Stimulated activated CD4-positive, alpha-beta T cell treated with anti-CD3 and anti-CD28 coated beads, Interleukin-2, amount 100 ng/mL, for 48 hours (primary cell): ENCODE measurements at places on chromosomes 16 and 17.

GRCh38 chr17:79391376-79392233 is 219.2 kb downstream of the RBFOX3 start:
- peak; percentile 71 for DNase-seq

DNA sequence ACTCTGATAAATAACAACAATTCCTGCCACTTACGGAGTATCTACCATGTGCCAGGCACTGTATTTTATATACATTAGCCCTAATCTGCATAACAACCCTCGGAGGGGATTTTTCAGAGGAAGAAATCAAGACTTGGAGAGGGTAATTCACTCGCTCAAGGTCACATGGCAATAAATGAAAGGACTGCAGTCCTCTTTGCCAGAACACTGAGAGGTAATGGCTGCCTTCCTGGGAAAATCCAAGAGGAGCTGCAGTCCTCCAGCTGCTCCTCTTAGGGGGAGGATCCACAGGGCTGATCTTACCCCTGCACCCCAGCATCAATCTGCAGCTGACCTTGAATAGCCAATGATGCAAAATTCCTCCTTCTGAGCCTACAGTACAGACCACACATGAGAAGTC is 114.1 kb upstream of the RPL38 start:
- no peak for DNase-seq

DNA sequence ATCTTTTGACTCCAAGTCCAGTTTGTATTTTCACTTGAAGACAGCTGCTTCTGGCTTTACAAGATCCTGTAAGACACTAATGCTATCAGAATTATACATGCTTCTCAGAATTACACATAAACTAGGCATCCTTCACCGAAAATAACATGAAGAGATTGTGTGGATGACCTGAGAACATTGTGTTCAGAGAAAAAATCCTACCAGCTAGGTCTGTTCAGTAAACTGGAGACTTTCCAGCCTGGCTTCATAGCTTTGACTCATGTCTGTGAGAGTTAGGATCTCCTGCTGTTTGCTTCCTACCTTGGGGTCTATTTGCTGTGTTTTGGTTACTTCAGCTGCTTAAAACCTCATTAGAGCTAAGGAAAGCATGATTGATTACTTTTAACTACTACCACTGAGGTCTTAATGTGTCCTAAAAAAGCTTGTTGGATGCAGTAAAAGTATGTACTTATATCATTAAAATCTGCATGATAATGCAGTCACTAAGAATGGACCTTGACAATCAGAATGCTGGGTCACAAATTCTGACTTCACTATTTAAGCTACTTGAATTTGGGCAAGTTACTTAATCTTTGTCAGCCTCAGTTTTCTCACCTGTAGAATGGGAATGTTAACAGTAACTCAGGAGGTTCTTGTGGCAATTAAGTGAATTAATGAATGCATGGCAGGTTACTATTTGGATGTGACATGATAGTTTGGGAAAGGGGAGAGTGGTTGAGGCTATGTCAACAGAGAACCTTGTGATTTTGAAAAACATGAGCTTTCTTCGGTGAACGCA is 8.0 kb upstream of the MYH13 start:
- no peak for DNase-seq

DNA sequence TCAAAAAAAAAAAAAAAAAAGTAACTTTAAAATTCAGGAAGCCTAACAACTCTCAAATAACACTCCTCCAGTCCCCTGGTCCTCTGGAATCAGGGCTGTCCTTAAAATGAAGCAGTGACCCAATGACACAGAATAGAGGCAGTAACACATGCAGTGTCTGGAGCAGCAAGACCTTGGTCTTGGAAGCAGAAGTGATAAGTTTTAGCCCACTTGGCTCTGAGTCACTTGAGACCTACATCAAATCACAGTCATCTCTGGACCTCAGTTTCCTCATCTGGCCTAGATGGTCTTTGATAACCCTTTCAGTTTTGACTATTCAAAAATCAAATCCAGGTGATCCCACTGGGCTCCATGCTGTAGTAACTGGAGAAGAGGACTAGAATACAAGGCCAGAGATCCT is 39.0 kb downstream of the LYRM1 start:
- DNase-seq: no peak

- DNase-seq: no peak
Measured at GRCh38 chr17:18968345-18968744, 16.4 kb downstream of the SLC5A10 start.

DNA sequence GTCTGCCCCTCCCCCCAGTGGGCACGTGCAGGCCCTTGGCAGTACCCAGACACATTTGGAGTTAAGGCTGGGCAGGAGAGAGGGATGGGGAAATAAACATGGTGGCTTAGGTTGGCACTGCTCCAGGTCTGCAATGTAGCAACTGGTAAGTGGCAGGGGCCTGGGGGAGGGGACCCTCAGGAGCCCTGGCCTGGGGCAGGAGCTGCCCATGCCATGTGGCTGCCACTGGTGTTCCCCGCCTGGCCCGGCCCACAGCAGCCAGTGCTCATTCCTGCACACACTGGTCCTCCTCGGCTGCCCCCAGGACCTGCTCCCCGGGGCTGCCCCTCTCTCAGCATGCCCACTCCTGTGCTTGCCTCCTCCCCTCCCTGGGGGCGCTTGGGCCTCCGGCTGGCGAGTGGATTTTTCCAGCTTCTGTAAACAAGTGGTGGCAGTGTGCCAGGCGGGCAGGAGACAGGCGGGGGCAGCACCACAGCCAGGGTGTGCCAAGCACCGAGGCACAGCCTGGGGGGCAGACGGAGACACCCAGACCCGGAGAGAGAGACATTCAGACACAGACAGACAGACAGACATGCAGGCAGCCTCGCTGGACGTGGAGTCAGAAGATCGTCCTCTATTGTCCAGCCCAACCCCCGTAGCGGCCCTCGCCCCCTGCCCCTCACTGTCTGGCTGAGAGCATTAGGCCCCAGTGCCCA is 9.4 kb downstream of the THRA start:
- DNase-seq: no peak

DNA sequence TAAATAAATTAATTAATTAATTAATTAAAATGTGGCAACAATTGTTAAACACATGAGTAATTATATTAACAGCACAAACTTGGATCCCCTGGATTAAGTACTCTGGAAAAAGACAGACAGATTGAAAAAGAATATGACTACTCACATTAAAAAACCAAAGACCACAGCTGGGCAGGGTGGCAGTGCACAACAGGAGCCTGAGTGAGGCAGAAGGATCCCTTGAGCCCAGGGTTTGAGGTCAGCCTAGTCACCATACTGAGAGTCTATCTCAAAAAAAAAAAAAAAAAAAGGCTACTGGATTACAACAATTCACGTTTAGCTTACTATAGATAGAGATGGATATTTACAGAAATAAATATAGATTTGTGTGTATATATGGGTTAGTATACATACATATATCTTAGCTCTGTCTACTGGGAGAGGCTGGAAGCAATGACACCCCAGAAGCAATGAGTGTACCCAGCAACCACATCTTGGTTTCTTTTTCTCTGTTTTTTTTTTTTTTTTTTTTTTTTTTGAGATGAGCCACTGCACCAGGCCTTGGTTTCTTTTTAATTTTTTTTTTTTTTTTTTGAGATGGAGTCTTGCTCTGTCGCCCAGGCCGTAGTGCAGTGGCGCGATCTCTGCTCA is 10.6 kb upstream of the SUZ12 start:
- no peak for DNase-seq

- no peak for DNase-seq
Measured at GRCh38 chr17:70912716-70913485, 743.6 kb downstream of the KCNJ2 start.

DNA sequence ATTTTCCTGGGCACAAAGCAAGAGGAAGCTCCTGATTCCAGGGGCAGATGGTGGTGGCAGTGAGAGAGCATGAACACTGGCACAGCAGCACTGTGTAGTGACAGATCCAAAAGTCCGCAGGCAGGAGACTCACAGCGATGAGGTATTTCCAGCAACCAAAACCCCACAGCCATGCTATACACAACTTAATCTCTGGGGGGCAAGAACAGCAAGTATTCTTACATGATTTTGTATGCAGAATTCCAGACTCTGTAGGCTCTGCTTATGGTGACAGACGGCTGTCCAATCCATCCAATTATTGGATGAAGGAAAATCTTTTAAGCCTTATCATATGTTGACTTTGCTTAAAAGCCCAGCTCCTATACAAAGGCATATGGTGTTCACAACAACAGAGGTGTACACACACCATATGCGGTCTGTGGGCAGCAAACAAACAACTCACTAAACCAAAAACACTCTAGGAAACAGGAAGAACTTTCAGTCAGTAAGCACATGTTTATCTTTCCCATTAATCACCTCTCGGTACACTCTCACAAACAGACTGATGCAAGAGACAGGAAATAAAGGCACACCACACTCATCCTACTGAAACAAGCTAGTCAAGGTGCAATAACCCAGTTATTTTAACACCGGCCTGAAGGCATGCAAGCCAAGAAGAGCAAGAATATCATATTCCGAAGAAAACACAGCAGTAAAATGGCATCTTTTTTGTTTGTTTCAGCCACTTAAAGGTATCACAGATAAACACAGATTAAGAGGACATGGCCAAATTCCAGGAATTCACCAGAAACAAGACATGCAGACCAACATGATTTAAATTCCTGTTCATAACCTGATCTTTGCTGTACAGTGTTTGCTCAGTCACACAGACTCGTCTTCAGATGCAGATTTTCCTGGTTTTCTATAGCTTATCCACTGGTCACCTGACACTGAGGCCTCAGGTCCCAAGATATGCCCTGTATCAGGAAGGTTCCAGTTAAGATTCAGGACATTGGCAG is 47.8 kb downstream of the ERN1 start:
- no peak for DNase-seq

- no peak for DNase-seq
Measured at GRCh38 chr17:37772982-37773381, 28.1 kb upstream of the HNF1B start.

DNA sequence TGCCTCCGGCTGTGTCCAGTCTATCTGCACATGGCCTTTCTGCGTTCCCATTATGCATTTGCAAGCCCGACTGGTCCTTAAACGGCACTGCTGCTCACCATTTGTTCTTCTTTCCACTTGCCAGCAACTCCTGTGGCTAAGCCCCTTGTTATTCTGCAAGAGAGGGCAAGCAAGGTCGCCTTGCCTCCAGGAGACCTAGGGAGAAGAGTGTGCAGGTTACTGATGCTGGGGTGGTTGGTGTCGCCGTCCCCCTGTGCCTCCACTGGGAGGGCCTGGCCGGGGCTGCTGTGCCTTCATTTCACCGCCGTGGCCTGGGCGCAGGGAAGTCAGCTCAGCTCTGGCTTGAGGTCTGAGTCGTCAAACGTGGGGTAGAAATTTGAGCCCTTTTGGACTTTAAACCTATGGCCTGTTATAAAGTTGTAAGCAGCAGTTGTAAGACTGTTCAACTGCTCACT is 12.7 kb downstream of the SLC6A4 start:
- DNase-seq: no peak

GRCh38 chr17:72412650-72413076 is 291.8 kb downstream of the SOX9 start:
- DNase-seq: no peak

DNA sequence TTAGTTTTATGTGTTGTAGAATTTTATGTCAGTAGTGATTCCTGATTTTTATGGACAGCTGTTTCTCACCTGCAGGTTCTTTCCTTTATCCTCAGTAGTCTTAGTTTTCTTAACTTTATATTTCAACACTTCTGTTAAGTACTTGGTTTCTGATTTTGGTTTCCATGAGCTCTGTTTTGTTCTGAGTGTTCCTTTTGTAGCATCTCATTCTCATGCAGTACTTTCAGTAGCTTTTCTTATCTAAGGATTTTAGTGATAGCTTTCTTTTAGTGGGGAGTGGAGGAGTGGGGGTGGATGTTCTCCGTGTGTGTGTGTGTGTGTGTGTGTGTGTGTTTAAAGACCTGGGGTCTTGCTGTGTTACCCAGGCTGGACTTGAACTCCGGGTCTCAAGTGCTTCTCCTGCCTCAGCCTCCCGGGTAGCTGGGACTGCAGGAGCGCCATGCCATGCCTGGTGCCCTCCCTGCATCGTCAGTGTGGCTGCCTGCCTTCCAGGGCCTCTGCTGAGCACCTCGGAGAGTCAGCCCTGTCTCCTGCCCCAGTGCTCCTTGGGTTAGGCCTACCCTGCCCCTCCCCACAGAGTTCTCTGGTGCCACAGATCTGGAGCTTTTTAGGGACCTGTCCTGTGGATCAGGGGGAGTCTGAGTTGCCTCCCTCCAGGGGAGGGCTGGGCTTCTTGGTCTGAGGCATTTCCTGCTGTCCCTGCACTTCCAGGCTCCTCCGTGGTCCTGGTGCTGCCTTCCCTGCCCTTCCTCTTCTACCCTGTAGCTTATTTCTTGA is 4.3 kb upstream of the ZNF750 start:
- no peak for DNase-seq

DNA sequence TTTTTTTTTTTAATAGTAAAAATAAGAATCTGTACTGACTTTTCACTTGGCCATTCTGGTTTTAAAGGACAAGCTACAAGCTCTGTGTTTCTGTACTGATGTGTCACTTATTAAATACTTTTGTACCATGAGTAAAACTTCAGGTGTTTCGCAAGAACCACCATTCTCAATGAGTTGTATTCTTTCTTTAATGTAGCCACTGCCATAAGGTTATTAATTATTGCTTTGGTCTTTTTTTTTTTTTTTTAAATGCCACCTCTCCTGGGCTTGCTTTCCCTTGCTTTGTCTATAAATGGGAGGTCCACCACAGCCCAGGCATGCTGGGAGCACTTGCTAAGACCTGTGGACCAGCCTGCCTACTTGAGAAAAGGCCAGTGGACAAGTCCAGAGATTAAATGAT is 8.4 kb downstream of the ARL2BP start:
- no peak for DNase-seq

GRCh38 chr17:1588821-1589585 is 26.4 kb upstream of the PITPNA start:
- no peak for DNase-seq

- no peak for DNase-seq
Measured at GRCh38 chr16:67150047-67150832, 558 bp downstream of the B3GNT9 start.

DNA sequence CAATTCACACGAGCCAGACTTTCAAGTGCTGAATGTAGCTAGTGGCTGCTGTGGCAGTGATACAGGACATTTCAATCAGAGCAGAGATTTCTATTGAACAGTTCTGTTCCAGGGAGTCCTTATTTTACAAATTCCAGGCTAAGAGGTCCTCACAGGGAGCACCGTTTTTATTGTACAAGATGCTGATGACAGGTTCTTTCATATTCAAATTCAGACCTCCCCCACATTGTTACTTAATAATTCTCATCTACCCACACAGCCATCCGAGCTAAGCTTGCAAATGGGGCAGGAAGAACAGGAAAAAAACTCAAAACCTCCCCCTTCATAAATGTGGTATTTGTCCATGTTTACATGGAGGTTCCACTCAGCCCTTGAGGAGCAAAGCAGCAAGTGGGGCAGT is 9.8 kb downstream of the GABARAPL2 start:
- DNase-seq: no peak

- no peak for DNase-seq
Measured at GRCh38 chr16:27369806-27370205, 32.2 kb upstream of the IL21R start.

DNA sequence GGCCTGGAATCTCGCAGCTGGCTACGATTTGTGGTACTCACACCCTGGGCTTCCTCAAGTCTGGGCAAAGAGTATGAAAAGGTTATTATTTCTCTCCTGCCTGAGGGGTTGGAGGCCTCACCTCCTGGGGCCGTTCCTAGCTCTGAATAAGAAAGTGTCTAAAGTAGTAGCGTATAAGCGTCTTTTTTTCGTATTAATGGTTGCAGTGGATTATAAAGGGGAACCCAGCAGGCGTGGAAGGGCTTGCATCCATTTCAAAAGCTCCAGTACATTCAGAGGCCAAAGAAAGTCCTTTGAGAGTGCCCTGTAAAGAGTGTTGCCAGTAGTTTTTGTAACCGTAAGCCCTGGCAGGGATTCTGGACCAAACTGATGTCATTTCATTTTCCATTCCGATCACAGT is 72.2 kb upstream of the MPHOSPH6 start:
- no peak for DNase-seq

- DNase-seq: no peak
Measured at GRCh38 chr16:87840271-87840978, 28.9 kb downstream of the SLC7A5 start.
